Skin of body (tissue), 3 donors: ENCODE measurements at places on chromosomes 11 and 22. TPM values are rescaled to one million over a fixed set of nuclear protein-coding genes. Genes with fewer than 3 reads are reported as not detected.

DNA sequence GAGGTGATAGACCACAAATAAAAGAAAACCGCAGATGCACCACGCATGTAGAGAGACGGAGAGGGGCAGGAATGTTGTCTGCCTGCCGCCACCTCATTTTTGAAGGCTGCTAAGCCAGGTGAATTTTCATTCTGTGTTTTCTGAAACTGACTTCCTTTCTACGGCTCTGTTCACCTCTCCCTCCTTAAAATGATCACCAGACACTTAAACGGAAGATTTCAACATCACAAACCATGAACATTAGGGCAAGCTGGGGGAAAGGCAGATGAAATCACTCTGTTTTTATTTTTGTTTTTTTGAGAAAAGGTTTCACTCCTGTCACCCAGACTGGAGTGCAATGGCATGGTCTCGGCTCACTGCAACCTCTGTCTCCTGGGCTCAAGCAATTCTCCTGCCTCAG lies 232.4 kb downstream of the MIAT start:
- DNase-seq: no peak

GRCh38 chr11:57638005-57638781 lies 11.5 kb downstream of the YPEL4 start:
- DNase-seq: peak; percentile 91

- no peak for DNase-seq
Measured at GRCh38 chr11:77188633-77189491, 60.8 kb downstream of the MYO7A start.

DNA sequence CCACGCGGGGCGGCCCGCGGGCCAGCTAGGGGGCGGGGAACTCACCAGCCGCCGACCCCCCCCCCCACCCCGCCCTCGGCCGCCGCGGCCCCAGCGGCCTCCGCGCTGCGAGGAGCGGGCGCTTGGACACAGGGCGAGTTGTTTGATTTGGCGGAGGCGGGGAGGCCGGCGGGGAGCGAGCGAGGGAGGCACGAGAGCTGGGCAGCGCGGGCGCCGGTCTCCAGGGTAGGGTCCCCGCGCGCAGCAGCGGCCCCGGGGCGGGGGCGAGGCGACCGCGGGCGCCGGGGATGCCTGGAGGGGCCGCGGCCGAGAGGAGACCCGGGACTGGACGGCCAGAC lies 64.4 kb downstream of the NAV2 start:
- DNase-seq: no peak

DNA sequence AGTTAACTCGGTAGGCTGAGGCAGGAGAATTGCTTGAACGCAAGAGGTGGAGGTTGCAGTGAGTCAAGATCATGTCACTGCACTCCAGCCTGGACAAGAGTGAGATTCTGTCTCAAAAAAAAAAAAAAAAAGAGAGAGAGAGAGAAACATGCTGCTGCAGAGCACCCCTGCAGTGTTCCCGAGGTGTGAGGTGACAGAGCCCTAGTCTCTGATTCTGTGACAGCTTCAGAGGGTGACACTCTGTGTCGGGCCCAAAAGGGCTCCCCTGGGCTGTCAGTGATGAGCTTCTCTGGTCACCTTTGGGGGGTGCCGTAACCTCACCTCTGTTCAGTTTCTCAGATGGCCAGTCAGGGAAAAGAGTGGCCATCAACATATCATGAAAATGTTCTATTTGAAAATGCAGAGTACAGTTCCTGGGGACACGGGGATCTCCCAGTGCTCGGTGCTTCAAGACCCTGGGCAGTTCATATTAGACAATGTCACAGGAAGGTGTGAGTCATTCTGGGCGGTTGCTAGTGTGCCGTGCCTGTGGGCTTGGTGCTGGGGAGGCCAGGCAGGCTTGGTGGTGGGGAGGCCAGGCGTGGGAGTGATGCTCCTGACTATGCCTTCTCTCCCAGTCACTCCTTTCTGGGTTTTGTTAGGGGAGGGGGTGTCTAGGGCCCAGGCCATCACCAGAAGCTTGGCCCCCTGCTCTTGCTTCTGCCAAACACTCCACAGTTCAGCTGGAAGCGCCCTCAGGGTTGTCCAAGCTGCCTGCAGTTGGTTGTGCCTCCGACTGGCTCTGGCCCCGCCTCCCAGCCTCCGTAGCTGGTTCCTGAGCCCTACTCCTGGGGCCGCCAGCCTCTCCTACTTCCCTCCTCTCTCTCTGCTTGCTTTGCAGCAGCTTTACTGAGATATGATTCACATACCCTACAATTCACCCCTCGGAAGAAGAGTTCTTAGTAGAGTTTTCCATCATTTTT lies 52.5 kb upstream of the CLDN5 start:
- no peak for DNase-seq

- peak; percentile 90 for DNase-seq
Measured at GRCh38 chr11:68976563-68976962, 4.2 kb downstream of the MRGPRD start.

- no peak for DNase-seq
Measured at GRCh38 chr11:114615448-114616361, 20.1 kb upstream of the NXPE4 start.

- peak; percentile 17 for DNase-seq
Measured at GRCh38 chr11:11039208-11039965, 181.5 kb upstream of the ZBED5 start.

DNA sequence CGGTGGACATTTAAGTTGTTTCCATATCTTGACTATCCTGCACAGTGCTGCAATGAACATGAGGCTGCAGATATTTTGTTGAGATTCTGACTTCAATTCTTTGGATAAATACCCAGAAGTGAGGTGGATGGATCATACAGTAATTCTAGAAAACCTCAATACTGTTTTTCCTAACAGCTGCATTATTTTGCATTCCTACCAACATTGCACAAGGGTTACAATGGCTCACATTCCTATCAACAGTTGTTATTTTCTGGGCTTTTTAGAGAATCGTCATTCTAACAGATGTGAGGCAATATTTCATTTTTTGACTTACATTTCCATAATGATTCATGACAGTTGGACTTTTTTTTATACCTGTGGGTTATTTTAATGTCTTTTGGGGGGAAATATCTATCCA lies 716.9 kb upstream of the ANO3 start:
- DNase-seq: peak; percentile 5

- no peak for DNase-seq
Measured at GRCh38 chr11:77036398-77036797, 2.2 kb downstream of the B3GNT6 start.

GRCh38 chr11:2831781-2832532 lies 53.6 kb downstream of the CDKN1C start:
- no peak for DNase-seq

- DNase-seq: no peak
Measured at GRCh38 chr11:87255589-87255988, 217.9 kb downstream of the TMEM135 start.

DNA sequence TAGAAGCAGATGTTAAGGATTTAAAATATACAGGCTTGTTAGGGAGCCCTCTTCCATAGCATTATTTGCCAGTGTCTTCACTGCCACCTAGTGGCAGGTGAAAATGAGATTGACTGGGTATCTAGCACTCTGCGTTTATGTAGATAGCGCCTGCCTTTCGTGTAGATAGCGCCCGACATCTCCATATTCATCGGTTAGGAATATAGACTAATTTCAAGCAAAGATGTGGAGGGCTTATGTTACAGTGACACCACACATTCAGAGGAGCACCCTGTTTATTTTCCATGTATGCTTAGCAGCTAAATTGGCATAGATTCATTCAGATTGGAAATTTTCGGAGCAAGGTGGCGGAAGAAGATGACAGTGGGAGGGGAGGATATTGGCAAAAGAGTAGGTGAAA lies 72.0 kb downstream of the SLC5A12 start:
- peak; percentile 6 for DNase-seq

- no peak for DNase-seq
Measured at GRCh38 chr11:117993988-117994745, 8.0 kb downstream of the IL10RA start.

GRCh38 chr11:75577207-75577606 lies 15.2 kb downstream of the SERPINH1 start:
- no peak for DNase-seq

- DNase-seq: no peak
Measured at GRCh38 chr22:29216873-29217666, 11.4 kb downstream of the EMID1 start.

DNA sequence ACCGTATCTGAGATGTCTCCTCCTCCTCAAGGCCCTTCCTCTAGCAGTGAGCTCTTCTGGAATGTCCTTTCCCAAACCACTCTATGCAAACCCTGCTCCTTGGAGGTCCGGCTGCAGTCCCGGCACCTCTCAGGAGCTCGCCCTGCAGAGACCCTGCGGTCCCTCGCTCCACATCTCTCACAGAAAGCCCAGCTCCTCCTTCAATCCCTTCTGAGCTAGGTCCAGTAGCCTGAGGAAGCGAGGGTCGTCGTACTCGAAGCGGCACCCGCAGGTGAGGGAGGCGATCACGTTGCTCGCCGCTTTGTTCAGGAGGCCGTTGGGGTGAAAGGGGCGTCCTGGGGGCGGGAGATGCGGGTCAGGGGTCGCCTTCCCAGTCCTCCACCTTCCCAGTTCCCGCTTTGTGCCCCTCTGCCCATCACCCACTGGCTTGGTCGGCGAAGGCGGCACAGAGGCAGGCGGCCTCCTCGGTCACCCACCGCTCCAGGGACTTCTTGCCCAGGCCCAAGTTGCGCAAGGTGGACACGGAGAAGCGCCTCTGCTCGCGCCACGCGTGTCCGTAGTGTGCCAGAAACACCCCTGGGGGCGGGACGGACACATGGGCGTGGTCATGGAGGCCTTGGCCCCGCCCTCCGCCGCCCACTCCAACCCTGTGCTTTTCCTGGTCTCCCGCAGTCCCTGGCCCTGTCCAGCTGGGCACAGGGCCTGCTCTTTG lies 21.5 kb upstream of the CYP2D6 start:
- DNase-seq: no peak

DNA sequence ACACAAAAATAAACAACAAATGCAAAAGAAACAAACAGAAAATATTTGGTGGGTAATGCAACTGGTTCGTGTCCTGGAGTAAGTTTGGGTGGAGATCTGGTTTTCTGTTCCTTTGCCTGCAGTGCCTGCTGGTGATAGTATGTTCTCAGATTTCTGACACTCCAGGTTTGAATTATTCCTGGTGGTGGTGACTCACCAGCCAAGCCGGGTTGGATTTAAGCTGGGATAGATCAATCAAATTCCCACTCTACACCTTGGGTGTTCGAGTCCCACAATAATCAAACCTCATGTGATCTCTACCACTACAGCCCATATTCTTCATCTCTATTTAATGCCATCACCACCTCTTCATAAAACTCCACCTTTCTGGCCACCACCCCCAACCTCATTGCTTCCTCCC lies 421.8 kb downstream of the NTM start:
- DNase-seq: no peak

DNA sequence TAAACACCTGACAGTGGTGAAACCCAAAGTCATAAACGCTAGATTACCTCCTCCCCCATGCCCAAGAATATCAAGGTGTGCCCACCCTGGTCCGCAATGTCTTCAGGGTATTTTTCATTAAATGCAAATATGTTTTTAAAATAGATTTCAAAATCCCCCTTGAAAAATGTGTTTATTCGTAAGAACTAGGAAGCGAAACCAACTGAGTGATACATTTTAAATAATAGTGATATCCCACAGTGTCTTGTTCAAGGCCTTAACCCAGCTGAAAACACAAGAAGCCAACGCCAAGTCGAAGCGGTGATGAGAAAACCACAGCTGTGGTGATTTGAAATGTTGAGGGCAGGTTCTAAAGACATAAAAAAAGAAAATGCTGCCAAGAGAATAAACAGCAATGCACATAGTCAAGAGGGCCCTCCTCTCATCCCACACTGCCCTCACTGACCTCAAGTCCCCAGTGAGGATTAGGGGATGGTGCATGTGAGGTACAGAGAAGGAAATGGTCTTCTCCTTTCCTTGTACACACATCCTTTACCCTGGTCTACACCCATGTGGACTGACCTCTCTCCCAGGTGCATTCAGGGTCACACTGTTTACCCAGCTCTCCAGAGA lies 25.5 kb downstream of the KCNJ1 start:
- DNase-seq: no peak

The ZNF280A gene
- total RNA-seq: not detected

The ALG8 gene
- total RNA-seq: 26.2 TPM

The IFITM10 gene
- 0.99 TPM for total RNA-seq

The LRRC74B gene
- 0.20 TPM for total RNA-seq

The FREY1 gene
- not detected for total RNA-seq
